ENCODE measurements at places on chromosomes 1 and 21.
A peak's percentile ranks its signal among the peaks of the same experiment; 100 is the strongest.

DNA sequence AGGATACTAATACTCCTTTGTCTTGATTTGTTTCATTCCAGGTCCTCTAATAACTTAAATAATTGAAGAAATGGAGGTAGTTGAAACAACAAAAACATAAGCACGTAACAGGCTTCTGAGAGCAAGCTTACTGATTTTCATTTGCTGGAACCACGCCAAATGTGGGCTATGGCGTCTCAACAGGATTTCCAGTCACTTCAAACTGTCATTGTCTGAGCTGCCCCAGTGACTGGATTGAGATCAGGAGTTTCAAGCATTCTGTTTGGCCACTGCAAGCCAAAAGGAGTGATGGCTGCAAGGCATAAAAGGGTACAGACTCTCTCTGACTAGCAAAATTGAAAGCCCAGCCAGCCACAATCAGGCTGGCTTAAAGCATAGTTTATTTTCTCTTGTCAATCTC lies 289.9 kb downstream of the DPYD start:
- DNase-seq: no peak

DNA sequence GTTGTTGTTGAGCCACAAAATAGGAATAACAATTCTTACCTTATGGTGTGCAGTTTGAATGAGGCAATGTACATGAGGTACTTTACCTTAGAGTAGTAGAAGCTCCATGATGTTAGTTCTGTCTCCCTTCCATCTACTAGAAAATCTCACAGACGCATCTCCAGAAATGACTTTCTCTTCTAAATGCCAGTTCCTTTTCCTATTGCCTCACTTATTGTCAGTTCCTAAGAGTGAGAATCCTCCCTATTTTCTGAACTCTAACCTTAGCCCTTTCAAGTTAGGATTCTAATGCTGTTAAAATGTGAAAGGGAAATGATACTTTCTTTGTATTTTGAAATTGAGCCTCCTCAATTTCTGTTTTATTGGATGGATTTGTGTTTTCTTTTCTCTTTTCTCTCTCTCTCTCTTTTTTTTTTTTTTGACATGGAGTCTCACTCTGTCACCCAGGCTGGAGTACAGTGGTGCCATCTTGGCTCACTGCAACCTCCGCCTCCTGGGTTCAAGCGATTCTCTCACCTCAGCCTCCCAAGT lies 18.6 kb upstream of the MAPKAPK2 start:
- DNase-seq: no peak

- DNase-seq: no peak
Observed at GRCh38 chr1:81034291-81034690, 766.4 kb upstream of the ADGRL2 start.

DNA sequence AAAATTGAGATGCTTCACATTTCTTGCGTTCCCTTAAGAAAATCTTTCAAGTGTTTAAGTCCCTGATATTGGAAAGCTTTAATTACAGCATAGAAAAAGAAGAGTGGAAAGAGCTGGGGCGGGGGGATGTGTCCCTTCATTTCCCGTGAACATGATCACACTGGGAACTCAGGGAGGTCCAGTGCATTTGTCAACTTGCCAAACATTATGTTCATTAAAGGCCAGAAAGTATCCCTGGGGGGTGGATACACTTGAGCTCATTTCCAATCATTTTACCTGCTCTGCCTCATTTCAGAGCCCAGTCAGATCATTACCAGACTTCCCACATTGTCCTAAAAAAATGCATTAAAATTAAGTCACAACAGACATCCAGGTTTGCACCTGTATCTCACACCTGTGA lies 123.6 kb upstream of the KCNJ15 start:
- no peak for DNase-seq

DNA sequence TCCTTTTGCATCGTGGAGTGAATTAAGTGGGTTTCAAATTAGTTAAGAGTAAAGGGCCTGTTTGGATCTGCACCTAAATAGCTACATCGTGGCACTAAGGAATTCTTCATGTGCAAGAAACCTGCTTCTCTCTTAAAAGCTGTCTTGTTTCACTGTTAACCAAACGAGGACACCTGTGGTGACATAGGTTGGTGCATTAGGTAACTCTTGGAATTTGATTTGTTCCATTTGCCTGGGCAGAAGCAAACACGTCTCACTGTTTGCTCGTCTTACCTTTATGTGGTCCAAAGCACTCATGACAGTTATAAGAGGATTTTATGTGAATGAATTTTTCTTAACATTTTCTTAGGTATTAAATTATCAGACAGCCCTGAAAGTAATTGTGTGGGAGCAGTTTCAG lies 60.9 kb downstream of the PRDM2 start:
- DNase-seq: no peak

GRCh38 chr21:45861156-45861870 lies 120.3 kb upstream of the COL6A1 start:
- DNase-seq: peak; percentile 68

- DNase-seq: no peak
Observed at GRCh38 chr1:169309178-169310166, 58.1 kb downstream of the NME7 start.

GRCh38 chr1:108758796-108759195 lies 12.3 kb downstream of the STXBP3 start:
- DNase-seq: no peak

GRCh38 chr1:204227351-204227750 lies 13.6 kb upstream of the GOLT1A start:
- DNase-seq: no peak

DNA sequence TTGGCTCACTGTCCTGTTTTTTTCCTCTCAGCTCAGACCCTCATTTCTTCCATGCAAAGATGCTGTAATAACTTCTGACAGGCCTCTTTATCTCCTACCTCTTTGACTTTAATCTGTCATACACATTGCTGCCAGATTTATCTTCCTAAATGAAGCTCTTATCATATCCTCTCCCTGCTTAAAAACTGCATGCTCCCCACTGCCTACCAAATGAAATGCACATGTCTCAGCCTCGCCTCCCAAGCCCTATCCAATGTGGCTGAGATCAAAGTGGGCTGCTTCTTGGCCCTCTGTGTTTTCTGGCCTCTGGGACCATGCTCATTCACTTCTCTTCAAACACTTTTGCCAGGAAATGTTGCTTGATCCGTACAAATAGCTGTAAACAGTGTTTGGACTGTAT lies 38.3 kb downstream of the IRF2BP2 start:
- DNase-seq: peak; percentile 15

DNA sequence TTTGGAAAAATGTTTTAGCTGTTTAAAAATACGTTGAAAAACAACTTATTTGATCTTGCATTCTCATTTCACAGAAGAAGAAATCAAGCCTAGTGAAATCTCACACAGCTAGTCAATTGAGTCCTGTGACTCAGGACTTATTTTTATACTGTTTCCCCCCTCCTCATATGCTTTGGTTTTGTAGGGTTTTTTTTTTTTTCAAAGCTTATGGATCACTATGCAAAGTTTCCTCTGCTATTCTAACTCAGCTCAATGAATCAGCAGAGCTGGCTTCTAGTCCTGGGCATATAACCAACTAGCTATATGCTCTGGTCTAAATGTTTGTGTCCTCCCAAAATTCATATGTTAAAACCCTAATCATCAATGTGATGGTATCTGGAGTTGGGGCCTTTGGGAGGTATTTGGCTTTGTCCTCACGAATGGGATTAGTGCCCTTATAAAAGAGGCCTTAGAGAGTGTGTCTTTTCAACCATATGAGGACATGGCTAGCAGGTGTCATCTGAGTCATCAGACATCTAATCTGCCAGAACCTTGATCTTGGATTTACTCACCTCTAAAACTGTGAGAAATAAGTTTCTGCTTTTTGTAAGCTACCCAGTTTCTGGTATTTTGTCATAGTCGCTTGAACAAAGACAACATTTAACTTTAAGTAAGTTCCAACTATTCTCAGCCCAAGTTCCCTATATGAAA lies 317.2 kb upstream of the C1orf87 start:
- DNase-seq: no peak

DNA sequence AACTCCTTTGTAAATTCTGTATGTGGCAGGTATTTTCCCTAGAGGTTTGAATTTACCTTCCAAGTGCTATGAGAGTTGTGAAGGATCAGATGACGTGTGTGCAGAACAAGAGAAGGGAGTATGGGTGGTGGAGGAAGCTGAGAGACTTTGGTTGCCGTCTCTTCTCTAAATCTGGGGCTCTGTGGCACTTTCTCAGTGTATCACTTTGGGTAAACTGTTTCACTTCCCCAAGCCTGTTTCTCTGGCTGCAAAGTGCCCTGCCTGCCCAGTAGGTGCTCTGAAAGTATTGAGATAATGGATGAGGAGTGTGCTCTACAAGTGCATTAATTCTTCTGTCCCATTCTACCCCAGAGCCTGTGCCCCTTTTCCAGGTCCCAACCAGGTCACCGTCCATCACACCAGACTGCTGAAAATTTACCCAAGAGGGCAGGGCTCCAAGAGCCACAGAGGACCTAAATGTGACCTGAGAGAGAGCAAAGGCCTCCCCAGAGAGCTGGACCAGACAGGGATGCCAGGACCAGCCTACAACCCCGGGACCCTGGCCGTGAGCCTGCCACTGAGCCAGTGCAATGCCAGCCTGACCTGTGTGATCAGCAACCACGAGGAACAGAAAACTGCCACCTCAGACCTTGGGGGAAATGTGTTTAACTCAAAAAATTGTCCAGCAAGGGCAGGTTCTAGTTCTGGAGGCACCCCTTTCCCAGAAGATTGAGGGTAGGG lies 131.6 kb upstream of the ETV3 start:
- DNase-seq: no peak

DNA sequence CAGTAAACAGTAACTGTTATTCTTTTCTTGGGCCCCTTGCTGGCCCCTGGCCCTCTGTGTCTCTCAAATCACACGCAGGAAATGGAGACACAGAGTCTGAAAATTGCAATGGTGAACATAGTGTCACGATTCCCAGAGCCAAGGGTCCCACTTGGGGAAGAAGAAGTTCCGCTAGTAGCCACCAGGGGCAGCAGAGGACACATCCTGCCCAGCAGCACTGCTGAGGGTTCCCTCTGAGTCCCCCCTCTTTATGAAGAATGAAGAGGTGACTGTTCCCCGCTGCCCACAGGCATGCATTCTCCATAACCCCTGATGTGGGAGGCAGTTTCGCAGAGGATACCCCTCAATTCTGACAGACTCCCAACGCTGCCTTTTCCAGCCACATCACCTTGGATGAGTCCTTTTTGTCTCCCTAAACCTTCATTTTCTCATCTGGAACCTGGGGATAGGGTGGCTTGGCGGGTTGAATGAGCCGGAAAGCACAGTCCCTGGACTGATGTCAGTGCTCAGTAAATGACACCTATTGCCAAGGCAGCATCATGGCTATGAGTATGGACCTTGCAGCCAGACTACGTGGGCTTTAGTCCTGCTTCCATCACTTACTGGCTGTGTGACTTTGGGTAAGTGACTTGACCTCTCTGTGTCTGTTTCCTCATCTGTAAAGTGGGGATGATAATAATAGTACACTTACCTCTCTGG lies 238.0 kb upstream of the TMEM51 start:
- peak; percentile 40 for DNase-seq

DNA sequence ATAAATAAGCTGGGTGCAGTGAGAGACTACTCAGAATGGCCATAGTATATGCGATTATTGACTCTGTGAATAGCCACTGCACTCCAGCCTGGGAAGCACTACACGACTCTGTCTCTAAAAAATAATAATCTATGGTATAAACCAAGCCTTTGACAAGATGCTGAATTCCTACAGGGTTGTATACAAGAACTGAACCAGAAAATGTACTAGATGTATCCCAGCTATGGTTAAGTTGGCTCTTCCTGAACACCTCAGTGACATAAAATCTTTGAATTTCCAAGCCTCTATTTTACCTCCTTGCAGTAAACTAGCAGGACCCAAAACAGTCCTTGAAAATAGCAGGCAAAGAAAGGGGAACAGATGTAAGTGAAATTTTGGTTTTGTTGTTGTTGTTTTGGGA lies 32.5 kb downstream of the PTP4A2 start:
- no peak for DNase-seq

DNA sequence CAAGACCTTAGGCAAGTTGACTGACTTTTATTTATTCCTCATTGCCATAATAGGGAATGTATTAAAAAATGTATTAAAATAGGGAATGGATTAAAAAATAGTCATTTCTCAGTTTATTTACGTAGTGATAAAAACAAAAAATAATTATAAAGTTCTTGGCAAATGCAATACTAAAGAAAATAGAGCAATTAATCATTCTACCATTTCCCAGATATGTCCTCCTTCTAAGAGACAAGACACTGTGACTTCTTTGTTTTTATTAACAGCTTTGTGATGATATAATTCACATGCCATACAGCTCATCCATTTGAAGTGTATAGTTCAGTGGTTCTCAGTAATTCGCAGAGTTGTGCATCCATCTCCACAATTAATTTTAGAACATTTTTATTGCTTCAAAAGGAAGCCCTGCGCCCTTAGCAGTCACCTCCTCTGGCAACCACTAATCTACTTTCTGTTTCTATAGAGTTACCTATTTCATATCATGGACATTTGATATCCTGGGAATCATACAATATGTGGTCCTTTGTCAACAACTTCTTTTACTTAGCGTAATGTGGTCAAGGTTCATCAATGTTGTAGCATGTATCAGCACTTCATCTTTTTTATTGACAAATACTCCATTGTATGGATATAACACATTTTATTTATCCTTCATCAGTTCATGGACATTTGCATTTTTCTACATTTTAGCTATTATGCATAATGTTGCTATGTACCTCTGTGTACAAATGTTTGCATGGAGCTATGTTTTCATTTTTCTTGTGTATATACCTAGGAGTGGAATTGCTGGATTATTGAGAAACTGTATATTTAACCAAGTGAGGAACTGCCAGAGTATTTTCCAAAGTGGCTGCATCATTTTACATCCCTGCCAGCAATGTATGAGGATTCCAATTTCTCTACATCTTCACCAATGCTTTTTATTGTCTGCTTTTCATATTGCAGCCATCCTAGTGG lies 5.6 kb downstream of the TBX19 start:
- DNase-seq: no peak

DNA sequence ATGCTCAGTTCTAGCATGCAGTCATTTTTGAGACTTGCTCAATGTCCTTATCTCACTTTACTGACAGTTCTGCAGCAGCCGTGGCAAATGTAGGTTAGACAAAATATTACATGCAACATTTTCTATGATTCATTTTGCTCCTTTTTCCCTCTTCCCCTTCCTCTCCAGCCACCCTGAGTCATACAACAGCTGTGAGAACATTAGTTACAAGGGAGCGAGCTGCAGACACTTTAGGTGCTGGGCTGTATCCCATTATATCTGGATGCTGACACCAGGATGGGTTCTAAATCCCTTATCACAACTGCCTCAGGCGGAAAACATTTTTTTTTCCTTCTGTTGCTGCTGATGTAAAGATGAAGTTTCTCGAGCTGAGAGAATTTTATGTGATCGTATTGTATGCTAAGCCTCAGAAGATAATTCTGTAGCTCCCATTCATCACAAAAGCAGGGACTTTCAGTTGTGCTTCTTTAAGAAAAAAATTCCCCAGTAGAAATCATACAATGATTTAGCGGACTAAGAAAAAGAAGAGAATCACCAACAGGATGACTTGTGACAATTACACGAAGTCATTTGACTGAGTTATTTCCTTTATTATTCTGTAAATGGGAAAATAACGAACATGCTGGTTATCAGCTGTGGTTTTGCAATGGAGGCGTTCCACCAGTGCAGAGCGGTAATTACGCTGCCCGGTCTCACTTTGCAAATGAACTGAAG lies 345.0 kb downstream of the DISC1 start:
- DNase-seq: no peak

- DNase-seq: peak; percentile 39
Observed at GRCh38 chr1:23751050-23751814, 8.0 kb downstream of the ELOA start.

Data from SK-N-DZ (cell line).